Brain pericyte (primary cell): ENCODE measurements at places on chromosomes 6 and 20.

GRCh38 chr20:34515484-34516246 is 557 bp upstream of the DYNLRB1 start:
- no peak for DNase-seq

DNA sequence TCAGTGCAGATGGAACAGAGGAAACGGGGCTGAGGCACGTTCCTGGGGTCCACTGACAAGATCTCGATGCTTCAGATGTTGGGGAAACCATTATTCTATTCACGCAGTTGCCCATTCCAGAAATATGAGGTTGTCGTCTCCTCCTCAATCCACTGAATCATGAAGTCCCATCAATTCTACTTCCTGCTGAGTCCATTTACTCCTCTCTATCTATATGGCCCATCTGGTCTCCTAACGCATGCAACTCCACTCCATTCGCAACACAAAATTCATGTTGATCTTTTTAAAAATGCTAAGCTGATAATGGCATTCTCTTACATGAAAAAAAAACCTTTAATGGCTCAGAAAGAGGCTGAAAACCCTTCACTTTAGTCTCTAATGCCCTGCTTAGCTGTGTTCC is 37.5 kb downstream of the MAP3K5 start:
- DNase-seq = no peak

GRCh38 chr6:26330859-26331217 is 34.2 kb upstream of the BTN3A2 start:
- no peak for DNase-seq

GRCh38 chr6:33623895-33624381 is 2.8 kb downstream of the ITPR3 start:
- DNase-seq = no peak

GRCh38 chr6:19719691-19720128 is 117.5 kb upstream of the ID4 start:
- DNase-seq = no peak
